Mucosa of descending colon (tissue), 3 donors: ENCODE measurements at places on chromosomes 3 and 15. TPM values are rescaled to one million over a fixed set of nuclear protein-coding genes. Genes with fewer than 3 reads are reported as not detected.

GOLGA8B gene
- total RNA-seq, result 75.3 TPM

CTXN2 gene
- total RNA-seq, result not detected

DBR1 gene
- 11.6 TPM for total RNA-seq

COL7A1 gene
- 2.8 TPM for total RNA-seq

SLC28A1 gene
- not detected for total RNA-seq

GRCh38 chr3:60240492-60240891, 1010.8 kb downstream of the FHIT start:
- DNase-seq, result no peak

DNA sequence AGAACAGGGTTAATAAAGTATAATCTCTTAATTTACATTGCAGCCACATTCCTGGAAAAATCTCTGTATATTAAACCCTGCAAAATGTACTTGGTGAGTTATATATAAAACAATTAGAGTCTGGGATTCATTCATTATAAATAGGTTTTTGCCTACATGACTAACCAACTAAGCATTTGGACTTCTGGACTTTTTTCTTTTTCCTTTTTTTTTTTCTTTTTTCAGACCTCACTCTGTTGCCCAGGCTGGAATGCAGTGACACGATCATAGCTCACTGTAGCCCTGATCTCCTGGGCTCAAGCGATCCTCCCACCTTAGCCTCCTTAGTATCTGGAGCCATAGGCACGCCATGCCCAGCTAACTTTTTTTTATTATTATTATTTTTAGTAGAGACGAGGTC, 4.5 kb downstream of the DNAJC13 start:
- DNase-seq, result no peak
